ENCODE measurements at places on chromosomes 6 and 20.
A peak's percentile ranks its signal among the peaks of the same experiment; 100 is the strongest.

- DNase-seq: no peak
These were observed 14.8 kb downstream of the SLC35A1 start for GRCh38 chr6:87487555-87487954.

DNA sequence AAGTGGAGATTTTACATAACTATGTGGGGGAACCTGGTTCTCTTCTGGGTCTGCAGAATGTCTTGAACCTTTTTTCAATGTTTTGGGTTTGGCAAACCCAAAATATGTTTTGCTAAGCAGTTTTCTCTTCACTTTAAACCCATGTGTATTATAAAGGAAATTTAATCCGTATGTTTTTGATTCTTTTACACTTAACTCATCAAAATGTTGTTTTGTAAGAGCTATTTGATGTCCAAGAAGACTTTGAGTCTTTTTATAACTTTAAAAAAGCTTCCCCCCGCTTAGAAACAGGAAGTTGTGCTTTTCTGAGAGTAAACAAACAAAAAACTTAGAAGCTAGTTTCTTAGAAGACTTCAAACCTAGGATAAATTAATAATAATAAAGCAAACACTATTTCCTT lies 81.9 kb upstream of the CEP162 start:
- DNase-seq: no peak

DNA sequence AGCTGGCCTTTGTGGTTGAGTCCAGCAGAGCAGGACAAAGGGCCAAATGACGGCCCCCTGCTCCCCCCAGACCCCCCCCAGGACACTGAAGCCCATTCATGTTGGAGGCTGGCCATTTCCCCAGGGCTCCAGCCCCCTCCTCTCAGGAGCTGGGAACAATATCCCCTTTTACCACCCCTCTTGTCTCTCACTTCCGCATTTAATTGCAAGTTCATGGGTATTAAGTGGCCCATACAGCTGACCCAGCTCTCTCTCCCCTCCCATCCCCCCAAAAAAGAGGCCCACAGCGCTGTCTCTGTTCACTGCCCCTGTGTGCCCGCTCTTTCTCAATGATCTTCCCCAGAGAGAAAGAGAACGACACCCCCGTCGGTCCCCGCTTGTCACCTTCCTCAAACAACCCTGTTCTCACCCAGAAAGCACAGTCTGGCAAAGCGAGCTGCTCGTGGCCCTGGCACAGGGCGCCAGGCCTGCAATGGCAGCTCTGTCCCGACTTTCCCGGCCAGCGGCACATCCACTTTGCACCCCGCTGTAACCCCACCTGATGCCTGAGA lies 30.4 kb downstream of the PREX1 start:
- DNase-seq: no peak

DNA sequence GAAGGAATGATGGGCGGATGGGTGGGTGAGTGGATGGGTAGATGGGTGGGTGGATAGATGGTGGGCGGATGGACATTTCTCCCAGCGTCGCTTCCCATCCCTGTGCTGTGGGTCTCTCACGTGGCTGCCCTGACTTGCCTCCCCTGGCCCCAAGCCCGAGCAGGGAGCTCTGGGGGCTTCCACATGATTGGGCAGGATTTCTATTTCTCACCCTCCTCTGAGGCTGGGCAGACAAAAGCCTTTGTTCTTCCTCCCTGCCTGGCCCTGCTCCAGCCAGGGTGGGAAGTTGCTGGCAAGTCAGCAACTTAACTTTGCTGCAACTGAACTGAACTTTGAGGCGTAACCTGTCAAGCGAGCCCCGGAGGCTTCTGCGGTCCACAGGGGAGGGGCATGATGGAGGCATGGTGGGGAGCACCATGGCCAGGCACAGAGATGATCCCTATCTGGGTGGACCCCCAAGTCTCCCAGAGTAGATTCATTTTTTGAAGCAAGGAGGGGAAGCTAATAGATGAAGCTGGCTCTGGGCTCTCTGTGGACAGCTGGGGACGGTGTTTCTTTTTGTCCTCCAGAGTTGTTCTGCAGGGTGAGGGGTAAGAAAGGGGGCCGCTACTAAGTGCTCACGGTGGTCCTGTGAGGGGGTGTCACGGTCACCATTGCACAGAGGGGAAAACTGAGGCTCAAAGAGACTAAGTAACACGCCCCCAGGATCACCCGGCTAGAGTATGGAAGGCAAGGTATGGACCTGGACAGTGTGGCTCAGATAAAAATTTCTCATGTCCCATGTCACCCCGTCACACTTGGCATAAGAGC lies 140.1 kb downstream of the CEBPB start:
- no peak for DNase-seq

DNA sequence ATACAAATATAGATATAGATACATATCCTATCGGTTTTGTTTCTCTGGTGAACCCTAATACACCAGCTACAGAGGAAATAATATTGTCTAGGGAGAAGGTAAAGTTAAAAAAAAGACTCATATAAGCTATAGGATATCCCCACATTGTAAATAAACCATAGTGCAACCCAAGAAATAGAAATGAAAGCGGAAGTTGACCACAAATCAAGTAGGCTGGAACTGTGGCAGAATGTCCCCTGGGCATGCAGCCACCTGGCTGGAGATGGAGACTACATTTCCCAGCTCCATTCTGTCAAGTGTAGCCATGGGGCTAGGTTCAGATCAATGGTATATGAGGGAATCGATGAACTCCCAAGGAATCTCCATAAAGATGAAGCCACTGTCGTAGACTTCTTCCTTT lies 70.1 kb upstream of the RPS6KA2 start:
- DNase-seq: no peak

- no peak for DNase-seq
These were observed 302.2 kb downstream of the QKI start for GRCh38 chr6:163716690-163717089.

DNA sequence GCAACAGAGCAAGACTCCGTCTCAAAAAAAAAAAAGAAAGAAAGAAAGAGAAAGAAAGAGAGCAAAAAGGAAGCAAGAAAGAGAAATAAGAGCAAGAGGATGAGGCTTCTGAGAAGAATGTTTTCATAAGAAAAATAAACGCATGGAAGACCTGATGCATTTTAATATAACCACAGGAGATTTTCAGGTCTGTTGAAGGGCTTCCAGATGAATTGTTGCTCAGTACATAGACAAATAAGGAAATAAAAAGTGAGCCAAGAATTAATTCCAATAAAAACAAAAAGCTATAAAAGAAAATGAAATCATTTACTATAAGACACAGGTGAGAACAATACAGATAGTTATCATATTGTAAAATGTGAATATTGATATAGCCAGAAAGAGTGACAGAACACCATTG lies 43.5 kb downstream of the PERP start:
- no peak for DNase-seq

DNA sequence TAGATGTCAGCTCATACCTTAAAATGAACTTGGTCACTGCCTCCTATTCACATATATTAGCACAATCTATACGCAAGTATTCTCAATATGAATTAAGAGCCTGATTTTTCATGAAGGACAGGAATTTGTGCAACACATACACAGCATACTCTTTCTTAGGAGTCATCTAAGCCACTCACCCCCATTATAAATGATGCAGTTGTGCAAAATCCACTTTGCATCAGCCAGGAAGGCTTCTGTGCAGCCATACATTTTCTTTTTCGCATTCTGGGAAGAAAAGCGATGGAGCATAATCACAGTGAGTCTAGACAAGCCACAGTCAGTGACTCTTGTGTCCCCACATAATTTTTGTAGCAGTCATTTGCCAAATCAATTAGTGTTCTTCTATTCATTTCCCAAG lies 66.5 kb downstream of the ZMYND8 start:
- no peak for DNase-seq

- no peak for DNase-seq
These were observed 214.1 kb upstream of the RREB1 start for GRCh38 chr6:6893701-6894100.

DNA sequence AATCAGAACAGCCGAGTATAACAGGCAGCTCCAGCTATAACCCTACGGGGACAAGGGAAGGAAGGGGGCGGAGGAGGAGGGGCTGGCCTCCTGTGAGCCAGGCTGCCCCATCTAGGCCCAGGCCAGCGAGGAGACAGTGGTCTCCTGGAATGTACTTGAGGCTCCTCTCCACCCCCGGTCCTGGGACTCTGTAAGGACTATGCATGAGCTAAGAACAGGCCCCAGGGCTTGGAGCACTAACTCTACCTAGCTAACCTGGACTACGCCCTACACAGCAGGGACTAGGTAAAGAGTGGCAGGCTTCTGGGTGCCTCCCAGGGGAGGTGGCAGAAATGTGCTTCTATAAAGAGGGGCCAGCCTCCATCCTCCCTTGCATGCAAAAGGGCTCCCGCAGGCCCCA lies 8.9 kb downstream of the KCNK15 start:
- DNase-seq: no peak

DNA sequence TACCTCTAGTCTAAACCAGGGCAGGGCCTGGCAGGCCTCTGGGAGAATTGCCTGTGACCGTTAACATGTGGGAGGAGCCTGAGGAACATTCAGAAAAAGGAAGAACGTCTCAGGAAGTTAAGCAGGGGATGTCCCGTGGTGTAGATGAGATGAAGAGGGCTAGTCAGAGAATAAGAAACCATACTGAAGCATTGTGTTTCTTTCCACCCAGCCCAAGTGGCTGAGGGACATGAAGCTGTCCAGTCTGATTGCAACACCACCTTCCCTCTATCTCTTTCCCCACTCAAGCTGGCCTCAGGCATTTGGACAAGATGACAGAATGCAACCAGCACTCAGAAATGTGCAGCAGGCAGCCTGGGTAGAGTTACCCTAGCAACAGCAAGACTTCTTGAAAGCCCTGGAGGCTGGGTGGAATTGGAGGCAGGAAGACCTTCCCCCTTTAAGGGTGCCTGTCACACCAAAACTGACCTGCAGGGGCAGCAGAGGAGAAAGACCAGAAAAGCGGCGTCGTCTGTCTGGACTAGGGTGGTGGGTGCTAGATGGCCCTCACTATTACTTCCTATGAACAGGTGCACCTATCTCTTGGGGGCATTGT lies 186.1 kb downstream of the UNC5CL start:
- no peak for DNase-seq

GRCh38 chr20:44284032-44284431 lies 27.0 kb downstream of the FITM2 start:
- DNase-seq: no peak

GRCh38 chr6:38307740-38308139 lies 332.0 kb downstream of the BTBD9 start:
- no peak for DNase-seq

DNA sequence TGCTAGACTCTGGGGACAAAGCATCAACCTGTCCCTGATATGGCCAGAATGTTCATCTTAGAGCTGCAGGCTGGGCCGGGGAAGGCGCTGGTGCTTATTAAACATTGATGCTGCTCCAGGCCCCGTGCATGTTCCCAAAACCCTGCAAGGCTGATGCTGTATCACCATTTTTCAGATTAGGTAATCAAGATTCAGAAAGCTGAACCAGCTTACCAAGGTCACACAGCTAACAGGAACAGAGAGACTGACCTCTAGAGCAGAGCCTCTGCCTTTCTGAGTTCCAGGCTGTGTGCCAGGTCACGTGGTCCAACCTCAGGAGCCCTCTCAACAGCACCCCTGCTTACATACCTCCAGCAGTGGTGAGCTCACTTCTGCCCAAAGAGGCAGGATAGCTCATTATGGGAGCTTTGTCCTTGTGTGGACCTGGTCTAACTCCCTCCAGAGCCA lies 16.1 kb upstream of the VSTM2L start:
- no peak for DNase-seq

- no peak for DNase-seq
These were observed 103.9 kb upstream of the MAP7 start for GRCh38 chr6:136654086-136654485.

- no peak for DNase-seq
These were observed 90.4 kb downstream of the SERAC1 start for GRCh38 chr6:158077676-158078075.

- DNase-seq: no peak
These were observed 238.6 kb upstream of the RIN2 start for GRCh38 chr20:19519466-19519865.

- DNase-seq: no peak
These were observed at the start of gene SOBP for GRCh38 chr6:107489636-107490565. SOBP (plus strand) TSS chr6:107490117; CDS start chr6:107490617, 500 bp downstream.

GRCh38 chr6:130396722-130397121 lies 30.9 kb downstream of the TMEM200A start:
- no peak for DNase-seq

- DNase-seq: peak; percentile 54
These were observed 18.3 kb downstream of the HIVEP2 start for GRCh38 chr6:142926494-142927270.

DNA sequence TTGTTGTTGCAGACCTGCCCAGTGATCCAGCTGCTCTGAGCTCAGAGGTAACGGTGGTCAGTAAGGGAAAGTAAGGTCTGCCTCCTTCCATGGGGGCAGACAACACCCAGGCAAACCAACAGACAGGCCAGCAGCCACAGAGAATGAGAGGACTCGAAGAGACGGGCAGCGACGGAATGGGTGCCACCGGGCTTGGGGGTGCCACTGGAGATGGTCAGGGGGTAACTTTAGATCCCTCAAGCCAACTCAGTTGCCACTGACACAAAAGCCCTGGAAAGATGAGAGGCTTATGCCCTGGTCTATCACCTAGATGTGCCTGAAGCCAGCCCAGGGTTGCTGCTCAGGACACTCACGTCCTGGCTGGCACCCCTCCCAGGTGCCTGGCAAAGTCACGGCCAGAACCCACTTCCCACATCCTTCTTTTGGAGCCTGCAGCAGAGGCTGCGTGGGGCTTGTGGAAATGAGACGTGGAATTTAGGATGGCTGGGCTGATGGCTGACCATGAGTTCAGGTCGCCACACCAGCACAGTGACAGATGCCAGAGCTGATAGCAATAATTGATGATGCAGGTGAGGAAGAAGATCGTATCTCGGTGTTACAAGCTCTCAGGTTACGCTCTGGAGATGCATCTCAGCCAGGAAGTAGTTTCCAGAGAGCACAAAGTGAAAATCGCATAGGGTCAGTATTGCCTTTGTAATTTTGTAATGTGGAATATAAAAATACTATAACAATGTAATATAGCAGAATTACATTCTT lies 209.1 kb downstream of the SYNDIG1 start:
- no peak for DNase-seq

DNA sequence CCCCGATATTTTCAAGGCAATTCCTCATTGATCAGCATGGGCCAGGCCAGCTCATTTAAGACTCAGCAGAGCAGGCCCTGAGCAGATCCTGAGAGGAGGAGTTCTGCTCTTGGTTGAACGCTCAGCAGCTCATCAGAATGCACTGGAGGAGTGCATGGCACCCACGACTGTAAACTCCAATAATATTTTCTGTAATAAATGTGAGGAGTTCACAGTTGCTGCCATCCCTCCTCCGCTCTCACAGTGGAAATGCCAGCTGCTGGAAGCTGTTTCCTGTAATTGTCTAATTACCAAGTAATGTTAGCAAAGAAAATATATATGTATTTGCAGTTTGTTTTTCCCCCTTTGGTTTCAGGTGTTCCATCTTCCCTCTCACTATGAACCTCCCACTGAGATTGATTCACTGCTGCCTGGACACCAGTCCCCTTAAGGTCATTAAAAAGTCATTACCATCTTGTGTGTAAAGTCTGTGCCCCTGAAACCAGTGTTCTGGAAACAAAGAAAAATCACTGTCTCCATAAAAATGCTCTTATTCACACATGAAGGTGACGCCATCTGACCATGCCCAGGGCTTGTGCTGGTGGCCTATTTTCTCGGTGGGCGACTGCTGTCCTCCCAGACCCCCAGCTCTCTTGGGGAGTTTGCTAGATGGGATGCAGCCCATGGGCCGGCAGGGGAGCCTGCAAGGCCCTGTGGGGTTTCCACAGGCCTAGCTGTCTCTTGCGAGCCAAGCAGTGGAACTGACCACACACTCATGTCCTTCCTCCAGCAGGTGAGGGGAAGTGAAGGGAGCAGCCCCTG lies 374.2 kb downstream of the ZFAND3 start:
- no peak for DNase-seq

GRCh38 chr20:8678098-8678776 lies 390.6 kb upstream of the PLCB4 start:
- DNase-seq: no peak

All from cortex of kidney (tissue), 1 donor.